ENCODE measurements at places on chromosomes 4 and X.

DNA sequence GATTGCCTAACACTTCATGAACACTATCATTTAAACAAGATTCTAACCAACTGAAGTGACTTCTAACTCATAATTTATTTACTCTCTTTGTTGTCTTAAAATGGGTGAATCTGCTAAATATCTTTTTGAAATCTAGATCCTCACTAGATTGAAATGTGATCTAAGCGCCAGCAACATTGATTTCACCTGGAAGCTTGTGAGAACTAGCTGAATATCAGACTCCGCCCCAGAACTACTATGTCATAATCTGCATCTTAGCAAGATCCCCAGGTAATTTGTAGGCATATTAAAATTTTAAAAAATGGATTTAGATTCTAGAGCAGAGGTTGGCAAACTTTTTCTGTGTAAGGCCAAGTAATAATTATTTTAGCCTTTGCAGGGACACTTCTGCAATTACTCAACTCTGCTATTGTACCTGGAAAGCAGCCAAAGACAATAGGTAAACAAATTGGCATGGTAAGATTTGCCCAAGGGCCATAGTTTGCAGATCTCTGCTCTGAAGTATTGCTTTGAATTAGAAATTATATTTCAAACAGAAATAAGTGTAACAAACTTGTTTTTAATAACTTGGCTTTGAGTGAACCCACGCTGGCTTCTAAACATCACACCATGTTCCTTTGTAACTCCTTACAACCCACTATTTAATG lies 121.5 kb downstream of the REELD1 start:
- no peak for DNase-seq

GRCh38 chrX:69556060-69557011 lies 52.2 kb downstream of the NALF2 start:
- no peak for DNase-seq

DNA sequence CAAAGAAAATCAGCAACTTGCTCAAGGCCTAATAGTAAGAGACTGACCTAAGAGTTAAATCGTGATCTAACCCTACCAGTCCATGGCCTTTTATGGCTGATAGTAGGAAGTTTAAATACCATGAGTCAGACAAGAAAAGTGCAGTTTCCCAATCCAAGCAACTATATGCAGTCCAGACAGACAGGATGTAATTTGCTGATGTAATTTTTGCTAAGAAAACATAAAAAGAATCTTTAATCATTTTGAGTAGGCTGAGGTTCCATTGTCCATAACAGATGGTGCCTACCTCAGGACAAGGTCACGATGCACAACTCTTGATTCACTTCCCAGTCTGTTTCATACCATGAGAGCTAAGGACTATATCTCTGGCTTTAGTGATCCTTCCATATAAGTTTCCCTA lies 317.5 kb upstream of the GRIA3 start:
- DNase-seq = no peak

GRCh38 chrX:77389891-77390290 lies 57.3 kb upstream of the FGF16 start:
- no peak for DNase-seq

- DNase-seq = no peak
Observed at GRCh38 chr4:68152411-68152810, 22.7 kb upstream of the TMPRSS11F start.

GRCh38 chr4:140157341-140157740 lies 3.4 kb upstream of the MAML3 start:
- no peak for DNase-seq
